Panc1 (cell line): ENCODE measurements at places on chromosomes 12 and 14. TPM values are rescaled to one million over a fixed set of nuclear protein-coding genes. Genes with fewer than 3 reads are reported as not detected.

DNA sequence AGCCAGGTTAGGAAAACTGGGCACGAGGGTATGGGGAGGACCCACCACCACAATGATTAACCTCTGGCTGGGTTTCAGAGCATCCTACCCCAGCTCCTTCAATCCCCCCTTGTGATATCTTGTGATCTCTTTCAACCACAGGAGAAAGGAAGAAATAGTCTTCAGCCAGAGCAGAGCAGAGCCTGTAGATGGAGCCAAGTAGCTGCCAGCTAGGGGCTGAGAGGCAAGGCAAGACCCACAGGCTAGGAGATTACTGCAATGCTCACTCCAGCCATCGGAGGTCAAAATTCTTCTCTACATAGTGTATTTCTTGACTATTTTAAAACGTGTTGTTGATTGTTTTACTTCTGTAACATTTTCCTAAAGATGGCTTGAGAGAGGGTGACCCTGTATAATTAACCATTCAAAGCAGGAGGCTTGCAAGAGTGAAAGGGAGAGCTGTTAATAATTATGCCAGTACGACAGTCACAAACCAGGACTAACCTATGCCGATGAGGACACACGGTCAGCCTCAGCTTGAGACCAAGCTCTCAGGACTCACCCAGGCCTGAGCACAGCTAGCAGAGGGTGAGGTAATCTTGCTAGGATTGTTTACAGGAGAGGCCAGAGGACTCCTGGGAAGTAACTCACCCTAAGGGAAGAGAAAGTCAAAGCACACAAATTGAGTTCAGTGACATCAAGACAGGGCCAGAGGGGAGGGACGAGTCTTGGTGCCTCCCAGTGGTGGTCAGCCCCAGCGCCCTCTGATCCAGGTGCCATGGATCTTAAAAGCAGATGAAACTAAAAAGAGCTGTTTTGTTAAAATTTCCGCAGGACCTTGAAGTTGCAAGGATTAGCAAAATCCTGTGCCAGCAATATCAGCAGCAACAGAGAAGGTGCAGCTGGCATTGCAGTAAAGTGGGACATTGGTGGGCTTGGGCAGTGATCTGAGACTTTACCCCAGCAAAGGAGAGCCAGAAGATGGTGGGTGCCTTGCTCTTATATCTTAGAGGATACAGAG is 29.8 kb upstream of the CDKN3 start:
- no peaks in the 10 kb centered on the region for H3K4me1 ChIP-seq
- no peak overlapping the region for H3K4me3 ChIP-seq
- H3K27ac ChIP-seq: no peak overlapping the region
- peak; percentile 17 for DNase-seq
- H3K27me3 ChIP-seq: no peaks in the 10 kb centered on the region

- no peak for DNase-seq
- no peak overlapping the region for H3K4me3 ChIP-seq
Observed at GRCh38 chr12:23959826-23960225, 10.4 kb upstream of the SOX5 start.

SERPINA5 gene
- 0.49 TPM for total RNA-seq

GRCh38 chr12:3728686-3729085 is 24.2 kb downstream of the CRACR2A start:
- no peaks in the 10 kb centered on the region for H3K27me3 ChIP-seq
- no peak overlapping the region for H3K4me3 ChIP-seq
- no peak overlapping the region for H3K27ac ChIP-seq
- DNase-seq: no peak
- no peaks in the 10 kb centered on the region for H3K4me1 ChIP-seq

ANKRD33 gene
- 0.21 TPM for total RNA-seq

FAM234B gene
- 5.4 TPM for total RNA-seq

GYS2 gene
- not detected for total RNA-seq

- H3K4me1 ChIP-seq: peaks cover 53% of the 10 kb centered on the region
- peak overlapping the region; percentile 93 for H3K27ac ChIP-seq
- no peak for DNase-seq
Observed at GRCh38 chr14:100384819-100385813, 62.0 kb downstream of the SLC25A47 start.

GRCh38 chr14:102878970-102879460 is 43.4 kb upstream of the AMN start:
- no peak for DNase-seq
- no peak overlapping the region for H3K27ac ChIP-seq
- no peak overlapping the region for H3K4me3 ChIP-seq

DNA sequence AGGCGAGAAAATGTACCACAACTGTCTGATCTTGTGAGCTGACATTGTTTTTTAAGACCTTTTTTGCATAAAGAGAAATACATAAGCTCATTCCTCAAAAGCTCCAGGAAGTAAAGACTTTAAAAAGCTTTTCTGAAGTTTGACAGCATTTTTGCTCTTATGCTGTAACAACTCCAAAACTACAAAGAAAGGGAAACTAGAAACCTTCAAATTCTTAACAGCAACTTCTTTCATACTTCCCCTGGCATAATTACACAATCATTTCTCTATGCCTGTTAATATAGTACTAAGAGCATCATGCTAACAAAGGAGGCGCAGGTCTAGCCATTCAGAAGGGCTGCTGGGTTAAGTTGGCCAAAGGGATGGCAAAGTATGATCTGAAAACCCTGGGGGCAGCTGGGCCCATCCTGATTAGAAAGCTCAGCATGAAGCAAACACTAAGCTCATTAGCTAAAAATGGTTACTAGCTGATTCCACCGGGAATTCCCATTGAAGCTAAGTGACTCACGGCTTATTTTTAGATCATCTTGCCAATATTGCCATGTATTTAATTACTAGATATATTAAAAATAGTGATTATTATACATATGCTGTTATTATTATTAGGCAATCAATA is 26.1 kb upstream of the ANP32D start:
- H3K4me3 ChIP-seq: no peak overlapping the region
- H3K36me3 ChIP-seq: no peaks in the 10 kb centered on the region
- H3K27ac ChIP-seq: no peak overlapping the region
- no peaks in the 10 kb centered on the region for H3K4me1 ChIP-seq

- H3K27ac ChIP-seq: no peak overlapping the region
- H3K36me3 ChIP-seq: no peaks in the 10 kb centered on the region
- DNase-seq: no peak
- H3K4me3 ChIP-seq: no peak overlapping the region
Observed at GRCh38 chr14:48382961-48383360, 707.6 kb upstream of the MDGA2 start.
